ENCODE measurements at places on chromosomes 3 and 15. TPM values are rescaled to one million over a fixed set of nuclear protein-coding genes. Genes with fewer than 3 reads are reported as not detected.
A peak's percentile ranks its signal among the peaks of the same experiment; 100 is the strongest.

- no peaks in the 10 kb centered on the region for H3K4me1 ChIP-seq
- DNase-seq: no peak
- H3K27me3 ChIP-seq: no peaks in the 10 kb centered on the region
Observed at GRCh38 chr15:83123529-83123928, 16.1 kb downstream of the TM6SF1 start.

DNA sequence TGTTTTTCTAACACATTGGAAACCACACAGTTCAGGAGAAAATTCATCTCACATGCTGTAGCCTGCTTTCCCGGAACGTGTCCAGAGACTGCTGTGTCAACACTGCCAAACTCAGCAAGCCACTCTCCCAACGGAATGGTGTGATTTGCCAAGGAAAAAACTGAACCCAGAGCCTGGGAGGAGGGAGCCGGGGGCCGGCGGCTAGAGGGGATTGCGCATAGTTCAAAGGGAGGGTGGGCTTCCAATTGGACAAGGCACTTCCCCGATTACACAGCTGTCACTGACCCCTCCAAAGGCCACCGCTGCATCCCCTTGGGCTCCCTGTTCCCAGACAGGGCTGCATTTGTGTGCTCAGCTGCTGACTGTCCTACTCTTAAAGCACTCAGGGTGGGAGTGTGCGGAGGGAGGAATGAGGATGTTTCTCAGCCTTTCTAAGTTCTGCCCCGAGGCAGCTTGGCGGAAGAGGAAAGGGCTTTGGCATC, 256.2 kb downstream of the ZNF621 start:
- H3K4me3 ChIP-seq: no peak overlapping the region
- H3K27ac ChIP-seq: no peak overlapping the region
- no peaks in the 10 kb centered on the region for H3K27me3 ChIP-seq
- H3K36me3 ChIP-seq: no peaks in the 10 kb centered on the region
- peaks cover 2% of the 10 kb centered on the region for H3K4me1 ChIP-seq

DNA sequence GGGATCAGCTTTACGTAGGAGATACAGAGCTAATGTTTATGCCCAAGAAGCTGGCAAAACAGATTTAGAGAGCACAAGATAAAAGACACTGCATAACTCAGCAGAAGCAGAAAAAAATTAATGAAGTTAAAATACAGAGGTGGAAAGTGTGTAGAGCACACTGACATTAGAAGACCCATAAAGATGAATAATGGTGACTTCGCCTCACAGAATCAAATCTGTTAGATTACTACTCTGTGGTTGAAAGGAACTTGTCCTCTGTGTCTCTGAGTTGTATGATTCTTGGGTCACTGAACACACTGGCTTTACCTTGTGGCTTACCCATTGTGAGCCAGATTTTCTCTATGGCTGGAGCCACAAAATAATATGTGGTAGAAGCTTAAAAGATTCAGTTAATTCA, 224.4 kb downstream of the PLCH1 start:
- H3K36me3 ChIP-seq: no peaks in the 10 kb centered on the region
- H3K27me3 ChIP-seq: no peaks in the 10 kb centered on the region
- no peak overlapping the region for H3K4me3 ChIP-seq
- H3K4me1 ChIP-seq: peaks cover 8% of the 10 kb centered on the region
- DNase-seq: no peak

DNA sequence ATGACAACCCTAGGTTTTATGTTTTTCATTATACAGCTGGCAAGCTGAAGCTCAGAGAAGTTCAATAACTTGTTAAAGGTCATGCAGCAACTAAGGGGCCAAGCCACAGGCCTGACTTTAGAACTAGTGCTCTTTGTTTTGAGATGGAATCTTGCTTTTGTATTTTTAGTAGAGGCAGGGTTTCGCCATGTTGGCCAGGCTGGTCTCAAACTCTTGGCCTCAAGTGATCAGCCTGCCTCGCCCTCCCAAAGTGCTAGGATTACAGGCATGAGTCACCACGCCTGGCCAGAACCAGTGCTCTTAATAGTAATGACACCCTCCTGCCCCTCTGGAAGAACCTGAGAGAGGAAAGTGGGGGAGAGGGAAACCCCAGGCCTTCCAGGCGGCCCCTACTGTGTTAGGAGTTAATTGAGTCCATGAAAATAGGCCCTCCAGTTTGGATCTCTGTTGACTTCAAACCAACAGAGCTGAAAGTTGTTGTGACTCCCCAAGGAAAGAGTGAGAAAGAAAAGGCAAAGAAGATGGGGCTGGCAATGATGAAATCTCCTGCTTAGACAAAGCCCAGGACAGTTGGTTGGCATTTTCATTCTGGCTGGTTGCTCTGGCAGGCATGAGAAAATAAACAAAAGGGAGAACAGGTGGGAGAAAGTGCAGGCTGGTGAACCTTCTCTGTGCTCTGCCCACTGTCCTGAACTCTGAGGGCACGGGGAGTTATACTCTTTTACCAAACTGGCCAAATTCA, 3.6 kb upstream of the PRRT3 start:
- H3K27ac ChIP-seq: no peak overlapping the region
- H3K4me3 ChIP-seq: no peak overlapping the region
- no peak for DNase-seq
- no peaks in the 10 kb centered on the region for H3K36me3 ChIP-seq

DNA sequence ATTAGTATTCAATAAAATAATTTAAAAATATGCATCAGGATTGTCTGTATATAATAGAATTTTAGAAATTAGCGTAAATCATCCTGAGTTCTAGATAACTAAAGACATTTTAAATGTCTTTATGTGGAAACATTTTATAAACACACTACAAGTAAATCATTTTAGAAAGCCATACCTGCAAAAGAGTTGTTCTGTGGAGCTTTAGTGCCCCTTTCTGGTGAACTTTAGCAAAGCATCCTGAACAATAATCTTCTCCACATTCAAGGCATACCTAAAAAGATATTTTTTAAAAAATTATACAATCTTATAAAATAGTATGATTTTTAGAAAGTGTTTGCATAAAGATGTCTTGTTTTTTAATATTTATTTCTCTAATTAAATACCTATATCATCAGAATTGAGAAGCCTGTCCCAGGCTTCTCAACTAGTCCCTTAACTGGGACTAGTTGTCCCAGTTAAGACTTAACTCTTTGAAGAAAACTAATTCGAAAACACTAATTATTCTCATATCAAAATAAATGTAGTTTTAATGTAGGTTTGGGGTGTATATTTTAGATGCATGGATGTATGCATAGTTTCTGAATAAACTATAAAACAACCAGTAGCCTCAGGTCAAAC, 29.7 kb downstream of the ZBBX start:
- H3K36me3 ChIP-seq: no peaks in the 10 kb centered on the region
- no peak overlapping the region for H3K4me3 ChIP-seq
- no peak overlapping the region for H3K27ac ChIP-seq
- H3K4me1 ChIP-seq: no peaks in the 10 kb centered on the region
- peaks cover 29% of the 10 kb centered on the region for H3K27me3 ChIP-seq

GRCh38 chr3:194615226-194615625, 18.0 kb downstream of the TMEM44 start:
- no peak overlapping the region for H3K27ac ChIP-seq
- H3K36me3 ChIP-seq: peaks cover 22% of the 10 kb centered on the region
- DNase-seq: no peak
- H3K4me1 ChIP-seq: no peaks in the 10 kb centered on the region
- no peaks in the 10 kb centered on the region for H3K27me3 ChIP-seq

DNA sequence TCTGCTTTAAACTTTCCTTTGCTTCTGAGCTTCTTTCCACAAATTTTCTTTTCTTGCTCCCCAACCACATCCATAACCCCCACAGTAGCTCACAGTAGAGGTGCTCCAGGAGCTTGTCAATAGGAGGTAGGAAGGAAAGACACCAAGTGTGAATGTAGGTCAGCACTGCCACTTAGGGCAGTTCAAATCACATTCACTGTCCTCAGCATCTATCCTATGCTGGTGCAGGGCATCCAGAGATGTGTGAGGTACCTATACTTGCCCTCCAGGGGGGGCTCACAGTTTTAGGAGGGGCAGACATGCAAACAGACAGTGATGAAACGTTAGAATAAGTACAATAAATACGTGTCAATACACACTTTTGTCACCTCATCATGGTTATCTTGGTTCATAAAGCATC, 1.5 kb upstream of the SPSB4 start:
- H3K27ac ChIP-seq: no peak overlapping the region
- DNase-seq: no peak
- no peak overlapping the region for H3K4me3 ChIP-seq
- peaks cover 17% of the 10 kb centered on the region for H3K4me1 ChIP-seq

DNA sequence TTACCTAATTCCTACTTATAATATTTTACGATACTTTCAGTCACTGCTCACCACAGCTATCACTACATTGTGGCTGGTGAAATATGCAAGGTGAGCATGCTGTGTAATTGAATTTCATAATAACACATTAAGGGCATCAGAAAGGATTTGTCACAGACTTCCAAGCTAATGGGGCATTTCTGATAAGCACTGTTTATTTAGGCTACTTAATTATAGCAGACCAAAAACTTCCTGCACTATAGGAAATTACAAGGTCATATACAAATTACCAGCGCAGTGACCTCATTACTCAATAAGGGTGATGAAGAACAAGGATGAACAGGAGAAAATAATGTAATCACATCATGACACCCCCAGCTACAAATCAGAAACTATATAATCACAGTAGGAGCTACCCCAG, 88.6 kb upstream of the FAM3D start:
- no peaks in the 10 kb centered on the region for H3K36me3 ChIP-seq
- peaks cover 2% of the 10 kb centered on the region for H3K27me3 ChIP-seq
- no peak overlapping the region for H3K4me3 ChIP-seq
- H3K4me1 ChIP-seq: no peaks in the 10 kb centered on the region

DNA sequence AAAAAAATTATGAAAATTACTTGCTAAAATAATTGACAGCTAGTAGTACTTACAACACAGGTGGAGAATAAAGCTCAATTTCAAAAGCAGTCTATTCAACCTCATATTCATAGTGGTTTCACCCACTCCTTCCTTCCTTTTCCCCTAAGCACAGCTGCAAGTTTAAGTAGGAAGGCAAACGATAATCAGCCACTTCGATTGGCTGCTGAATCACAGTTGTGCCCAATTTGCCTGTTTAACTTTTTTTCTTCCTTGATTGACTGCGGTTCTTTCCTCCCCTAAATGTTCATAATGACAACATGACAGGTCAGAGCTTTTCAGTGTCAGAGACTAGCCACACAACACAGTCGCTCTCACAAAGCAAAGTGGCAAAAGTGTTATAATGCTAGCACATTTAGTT, 468.0 kb upstream of the GBE1 start:
- no peak for DNase-seq
- no peaks in the 10 kb centered on the region for H3K27me3 ChIP-seq

DNA sequence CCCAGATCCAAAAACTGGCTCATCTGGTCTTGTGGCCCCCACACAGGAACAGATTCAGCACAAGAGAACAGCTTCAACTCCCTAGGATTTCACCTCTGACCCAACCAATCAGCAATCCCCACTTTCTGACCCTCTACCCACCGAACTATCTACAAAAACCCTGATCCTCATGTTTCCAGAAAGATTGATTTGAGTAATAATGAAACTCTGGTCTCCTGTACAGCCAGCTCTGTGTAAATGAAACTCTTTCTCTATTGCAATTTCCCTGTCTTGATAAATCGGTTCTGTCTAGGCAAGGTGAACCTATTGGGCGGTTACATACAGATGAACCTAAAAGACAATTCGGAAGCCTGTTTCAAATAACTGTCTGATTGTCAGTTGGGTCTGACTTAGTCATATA, 847.6 kb upstream of the ALCAM start:
- H3K27me3 ChIP-seq: no peaks in the 10 kb centered on the region
- H3K27ac ChIP-seq: no peak overlapping the region
- no peak overlapping the region for H3K4me3 ChIP-seq
- H3K4me1 ChIP-seq: peaks cover 10% of the 10 kb centered on the region
- H3K36me3 ChIP-seq: no peaks in the 10 kb centered on the region

GRCh38 chr3:5187920-5188418, 462 bp downstream of the EDEM1 start:
- DNase-seq: no peak
- no peaks in the 10 kb centered on the region for H3K27me3 ChIP-seq
- peaks cover 4% of the 10 kb centered on the region for H3K36me3 ChIP-seq
- peak overlapping the region; percentile 92 for H3K4me3 ChIP-seq
- no peak overlapping the region for H3K27ac ChIP-seq

DNA sequence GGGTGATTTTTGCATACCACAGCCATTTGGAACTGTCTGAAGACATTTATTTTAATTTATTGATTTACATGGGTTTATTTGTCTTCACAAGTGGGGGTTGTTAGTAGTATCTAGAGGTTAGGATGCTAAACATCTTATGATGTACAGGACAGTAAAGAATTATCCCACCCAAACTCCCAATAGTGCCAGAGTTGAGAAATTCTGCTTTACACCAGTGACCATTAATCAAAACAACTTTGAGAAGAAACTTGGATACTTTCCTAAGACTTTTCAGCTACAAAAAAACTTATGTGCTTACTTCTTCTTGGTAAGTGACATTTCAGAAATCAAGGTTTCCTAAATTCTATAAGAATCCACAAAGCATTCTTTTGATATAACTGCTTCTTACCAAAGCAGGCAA, 156.7 kb downstream of the SUCLG2 start:
- H3K36me3 ChIP-seq: peaks cover 18% of the 10 kb centered on the region
- H3K4me3 ChIP-seq: no peak overlapping the region
- H3K27me3 ChIP-seq: no peaks in the 10 kb centered on the region
- no peaks in the 10 kb centered on the region for H3K4me1 ChIP-seq
- DNase-seq: no peak

- H3K27ac ChIP-seq: no peak overlapping the region
- no peak overlapping the region for H3K4me3 ChIP-seq
- DNase-seq: no peak
- peaks cover 4% of the 10 kb centered on the region for H3K4me1 ChIP-seq
- no peaks in the 10 kb centered on the region for H3K27me3 ChIP-seq
Observed at GRCh38 chr3:110577854-110578253, 493.8 kb upstream of the NECTIN3 start.

GRCh38 chr3:34283751-34284150, 485.3 kb downstream of the PDCD6IP start:
- peaks cover 29% of the 10 kb centered on the region for H3K4me1 ChIP-seq
- H3K4me3 ChIP-seq: no peak overlapping the region
- no peak for DNase-seq
- no peaks in the 10 kb centered on the region for H3K36me3 ChIP-seq

Gene FEZF2
- total RNA-seq: not detected

Gene CCR3
- not detected for total RNA-seq

Gene STXBP5L
- 1.7 TPM for total RNA-seq

All from mesothelial cell of epicardium (in vitro differentiated cells).